ENCODE measurements at places on chromosomes 2 and 18. TPM values are rescaled to one million over a fixed set of nuclear protein-coding genes. Genes with fewer than 3 reads are reported as not detected.

DNA sequence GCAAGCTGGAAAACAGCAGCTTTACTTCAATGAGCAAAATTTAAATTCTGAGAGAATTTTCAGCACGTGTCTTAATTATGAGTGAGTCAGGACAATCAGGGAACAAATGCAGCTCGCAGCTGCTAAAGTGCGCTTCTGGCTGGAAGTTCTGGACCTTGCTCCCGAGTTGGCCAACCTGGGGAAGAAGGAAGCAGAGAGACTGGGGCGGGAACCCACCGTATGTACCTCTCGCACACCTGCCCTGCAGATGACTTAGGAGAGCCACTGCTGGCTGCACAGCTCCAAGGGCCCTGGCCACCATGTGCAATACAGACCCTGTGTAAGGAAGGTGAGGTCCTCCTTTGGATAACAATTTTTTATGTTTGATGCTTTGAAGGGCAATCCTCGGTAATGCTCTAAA is 42.4 kb downstream of the REEP1 start:
- DNase-seq, result no peak

Gene ASB18
- not detected for total RNA-seq

- DNase-seq, result no peak
Measured at GRCh38 chr2:59073286-59073685, 832.2 kb upstream of the FANCL start.

Gene UCN
- total RNA-seq, result 6.8 TPM

Gene CMPK2
- total RNA-seq, result 0.17 TPM

DNA sequence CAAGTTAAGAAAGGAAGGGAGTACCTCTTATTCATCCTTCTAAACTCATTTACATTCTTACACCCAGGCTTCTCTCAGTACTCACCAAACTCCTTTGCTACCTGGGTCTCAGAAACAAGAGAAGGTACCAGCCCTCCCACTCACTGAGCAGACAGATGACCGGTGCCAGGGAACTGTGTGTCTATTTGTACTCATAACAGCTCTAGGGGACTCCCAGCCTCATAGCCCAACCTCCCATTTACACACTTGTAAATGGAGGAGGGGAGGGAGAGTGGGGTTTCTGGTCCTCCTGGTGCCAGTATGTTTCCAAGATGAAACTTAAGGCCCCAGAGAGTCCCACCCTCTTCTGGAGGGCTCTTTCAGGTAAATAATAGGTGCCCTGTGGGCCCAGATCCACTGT is 42.8 kb upstream of the SIGLEC15 start:
- DNase-seq, result no peak

Measured in NCI-H460 (cell line).